ENCODE measurements at places on chromosomes 7 and 10.

DNA sequence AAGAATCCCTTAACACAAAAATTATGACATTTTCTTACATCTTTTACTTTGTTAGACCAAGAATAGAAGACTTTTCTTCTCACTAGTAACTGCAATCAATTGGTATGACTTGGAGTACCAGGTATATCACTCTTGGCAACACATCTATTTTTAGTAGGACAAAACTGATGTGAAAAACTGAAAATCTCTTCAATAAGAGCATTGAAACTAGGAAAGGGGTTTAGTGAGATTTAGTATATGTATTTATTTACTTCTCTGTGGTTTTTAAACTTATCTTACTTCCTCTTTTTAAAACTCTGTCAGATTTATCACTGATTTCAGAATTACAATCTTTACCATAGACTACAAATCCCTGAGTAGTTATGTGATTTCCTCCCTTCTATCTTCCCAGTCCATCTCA, 366.2 kb downstream of the PCDH15 start:
- no peak for DNase-seq
- no peaks in the 10 kb centered on the region for H3K4me1 ChIP-seq
- H3K27me3 ChIP-seq: no peaks in the 10 kb centered on the region
- no peak overlapping the region for H3K27ac ChIP-seq
- no peak overlapping the region for H3K4me3 ChIP-seq

- peaks cover 56% of the 10 kb centered on the region for H3K36me3 ChIP-seq
- H3K4me1 ChIP-seq: peaks cover 8% of the 10 kb centered on the region
- DNase-seq: no peak
Measured at GRCh38 chr7:151366880-151367222, 25.2 kb downstream of the NUB1 start.

- no peaks in the 10 kb centered on the region for H3K4me1 ChIP-seq
- DNase-seq: no peak
- H3K27ac ChIP-seq: no peak overlapping the region
- no peak overlapping the region for H3K4me3 ChIP-seq
- H3K27me3 ChIP-seq: no peaks in the 10 kb centered on the region
Measured at GRCh38 chr10:12806228-12807095, 195.1 kb downstream of the CCDC3 start.

DNA sequence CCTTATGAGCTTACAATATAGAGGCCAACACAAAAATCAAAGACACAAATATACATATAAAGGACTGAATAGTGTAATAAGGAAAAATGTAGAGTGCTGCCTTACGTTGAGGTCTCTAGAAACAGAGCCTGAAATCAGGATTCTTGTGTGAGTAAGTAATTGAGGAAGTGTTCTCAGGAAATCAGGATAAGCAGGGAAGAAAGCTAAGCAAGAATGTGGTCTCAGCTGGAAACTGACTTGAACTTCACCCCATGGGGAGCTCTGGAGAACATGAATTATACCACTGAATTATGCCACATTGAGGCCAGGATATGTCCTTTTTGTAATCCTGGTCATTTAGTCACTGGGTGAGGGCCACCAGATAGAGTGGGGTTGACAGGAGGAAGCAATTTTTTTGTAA, 191.9 kb downstream of the ETV1 start:
- H3K27ac ChIP-seq: no peak overlapping the region
- no peak for DNase-seq
- no peaks in the 10 kb centered on the region for H3K36me3 ChIP-seq
- H3K4me3 ChIP-seq: no peak overlapping the region

GRCh38 chr7:36430186-36430585, 40.5 kb downstream of the ANLN start:
- H3K27me3 ChIP-seq: no peaks in the 10 kb centered on the region
- no peak overlapping the region for H3K27ac ChIP-seq
- peaks cover 66% of the 10 kb centered on the region for H3K36me3 ChIP-seq
- DNase-seq: no peak

- peak; percentile 85 for DNase-seq
- H3K36me3 ChIP-seq: peaks cover 97% of the 10 kb centered on the region
- H3K4me1 ChIP-seq: peaks cover 97% of the 10 kb centered on the region
Measured at GRCh38 chr10:119502209-119502608, 40.3 kb downstream of the RGS10 start.

- H3K27ac ChIP-seq: no peak overlapping the region
- no peak for DNase-seq
- H3K4me3 ChIP-seq: no peak overlapping the region
- no peaks in the 10 kb centered on the region for H3K36me3 ChIP-seq
- peaks cover 21% of the 10 kb centered on the region for H3K4me1 ChIP-seq
Measured at GRCh38 chr10:3858051-3858845, 73.2 kb upstream of the KLF6 start.

DNA sequence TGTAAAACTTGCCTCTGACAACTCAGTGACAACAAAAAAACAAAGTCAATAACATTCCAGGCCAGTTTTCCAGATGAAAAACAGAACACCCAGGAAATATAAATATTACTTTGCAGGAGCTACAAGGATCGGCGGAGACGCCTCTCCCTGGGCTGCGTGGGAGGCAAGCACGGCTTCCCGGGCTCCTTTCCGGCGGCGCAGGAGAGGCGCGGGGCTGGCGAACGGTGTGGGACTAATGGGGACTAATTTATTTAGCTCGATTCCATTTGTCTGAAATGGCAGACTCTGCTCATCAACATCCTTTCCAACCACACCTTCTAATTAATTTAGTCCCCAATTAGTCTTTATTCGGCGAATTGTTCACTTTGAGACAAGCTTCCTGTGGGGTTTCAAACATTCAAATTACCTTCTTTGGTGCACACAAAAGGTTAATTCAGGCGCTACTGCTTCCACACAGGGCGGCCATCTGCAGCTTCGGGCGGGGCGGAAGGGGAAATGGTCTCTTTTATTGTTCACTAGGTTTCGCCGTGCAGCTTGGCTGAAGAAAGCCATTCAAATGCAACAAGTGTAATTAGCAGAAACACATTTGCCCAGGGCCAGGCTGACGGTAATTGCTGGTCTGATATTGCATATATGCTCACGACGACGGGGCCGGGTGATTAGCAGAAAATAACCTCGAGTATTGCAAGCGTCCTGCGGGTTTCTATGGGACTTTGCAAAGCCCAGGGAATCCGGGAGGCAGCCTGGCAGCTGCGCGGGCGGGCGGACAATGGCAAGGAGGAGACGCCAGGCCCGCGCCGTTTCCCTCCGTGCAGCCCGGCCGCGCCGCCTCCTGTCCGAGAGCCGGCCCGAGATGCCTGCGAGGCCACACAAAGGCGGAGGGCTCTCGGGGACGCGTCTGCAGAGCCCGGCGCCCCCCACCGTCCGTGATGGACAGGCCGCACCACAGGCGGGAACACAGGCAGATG, 270.1 kb downstream of the PTPRN2 start:
- peaks cover 26% of the 10 kb centered on the region for H3K27me3 ChIP-seq
- H3K4me3 ChIP-seq: no peak overlapping the region
- H3K36me3 ChIP-seq: no peaks in the 10 kb centered on the region
- no peak for DNase-seq
- H3K27ac ChIP-seq: no peak overlapping the region
- H3K4me1 ChIP-seq: no peaks in the 10 kb centered on the region

DNA sequence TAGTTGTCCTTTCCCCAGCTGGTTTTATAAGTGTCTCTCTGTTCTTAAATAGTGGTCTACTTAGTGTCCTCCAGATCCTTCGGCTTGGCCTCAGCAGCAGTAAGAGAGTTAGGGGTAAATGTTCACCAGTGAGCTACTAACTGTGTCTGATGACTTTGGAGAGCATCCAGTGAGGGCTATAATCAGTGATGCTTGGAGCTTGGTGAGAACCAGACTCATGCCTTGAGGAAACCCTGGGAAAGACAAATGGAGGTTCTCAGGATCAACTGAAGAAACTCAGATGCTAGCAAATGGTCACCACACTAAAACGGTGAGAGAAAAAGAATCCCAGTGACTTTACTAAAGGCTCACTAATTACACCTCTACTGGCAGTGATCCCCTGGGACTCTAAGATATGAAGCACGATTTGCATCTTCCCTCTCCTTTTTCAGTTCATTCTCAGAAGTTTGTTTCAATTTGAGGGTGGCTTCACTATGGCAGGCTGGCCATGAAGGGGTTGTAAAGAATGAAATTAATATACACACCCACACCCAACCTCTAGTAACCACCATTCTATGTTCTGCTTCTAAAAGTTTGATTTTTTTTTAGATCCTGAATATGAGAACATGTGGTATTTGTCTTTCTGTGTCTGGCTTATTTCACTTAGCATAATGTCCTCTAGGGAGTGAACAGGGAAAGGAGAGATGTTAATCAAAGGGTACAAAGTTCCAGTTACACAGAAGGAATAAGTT, 177.9 kb downstream of the PDE1C start:
- no peak for DNase-seq
- no peak overlapping the region for H3K27ac ChIP-seq
- H3K4me1 ChIP-seq: no peaks in the 10 kb centered on the region
- H3K36me3 ChIP-seq: no peaks in the 10 kb centered on the region
- no peak overlapping the region for H3K4me3 ChIP-seq

- no peak overlapping the region for H3K27ac ChIP-seq
- peaks cover 15% of the 10 kb centered on the region for H3K4me1 ChIP-seq
- DNase-seq: no peak
- no peak overlapping the region for H3K4me3 ChIP-seq
- H3K27me3 ChIP-seq: peaks cover 8% of the 10 kb centered on the region
Measured at GRCh38 chr7:23383225-23383624, 84.1 kb downstream of the MALSU1 start.

GRCh38 chr10:35585903-35586535, 19.1 kb upstream of the GJD4 start:
- H3K4me3 ChIP-seq: no peak overlapping the region
- H3K4me1 ChIP-seq: no peaks in the 10 kb centered on the region
- no peak overlapping the region for H3K27ac ChIP-seq
- peaks cover 11% of the 10 kb centered on the region for H3K27me3 ChIP-seq
- no peaks in the 10 kb centered on the region for H3K36me3 ChIP-seq

DNA sequence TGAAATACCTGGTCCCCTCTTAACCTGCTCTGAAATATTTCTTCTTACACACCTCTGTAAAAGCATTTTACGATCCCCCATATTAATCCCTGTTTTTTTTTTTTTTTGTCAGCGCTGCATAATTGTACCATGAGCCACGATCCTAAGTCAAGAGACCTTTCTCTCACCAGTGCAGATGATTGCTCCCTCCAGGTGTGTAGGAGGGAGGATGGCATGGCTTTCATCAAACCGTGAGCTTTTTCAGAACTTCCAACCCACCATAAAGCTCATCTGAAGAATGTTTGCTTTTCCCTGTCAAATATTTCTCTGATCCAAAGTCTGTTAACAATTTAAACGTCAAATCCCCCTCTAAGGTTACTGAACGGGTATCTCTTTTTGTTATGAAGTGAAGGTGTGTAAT, 28.2 kb upstream of the SEPHS1 start:
- no peaks in the 10 kb centered on the region for H3K4me1 ChIP-seq
- no peak for DNase-seq
- H3K27me3 ChIP-seq: peaks cover 25% of the 10 kb centered on the region
- H3K27ac ChIP-seq: no peak overlapping the region

- H3K4me3 ChIP-seq: no peak overlapping the region
- H3K27me3 ChIP-seq: no peaks in the 10 kb centered on the region
- no peak overlapping the region for H3K27ac ChIP-seq
Measured at GRCh38 chr7:18508443-18509427, 13.2 kb downstream of the HDAC9 start.

GRCh38 chr7:131745390-131746248, 189.2 kb upstream of the PODXL start:
- H3K4me3 ChIP-seq: no peak overlapping the region
- no peak for DNase-seq
- H3K27ac ChIP-seq: no peak overlapping the region
- H3K36me3 ChIP-seq: no peaks in the 10 kb centered on the region

GRCh38 chr7:68793513-68793912, 804.8 kb upstream of the AUTS2 start:
- no peaks in the 10 kb centered on the region for H3K4me1 ChIP-seq
- DNase-seq: no peak
- H3K36me3 ChIP-seq: no peaks in the 10 kb centered on the region
- H3K27ac ChIP-seq: no peak overlapping the region
